Substantia nigra (tissue), 51 donors: ENCODE measurements at places on chromosomes 6 and 20.

DNA sequence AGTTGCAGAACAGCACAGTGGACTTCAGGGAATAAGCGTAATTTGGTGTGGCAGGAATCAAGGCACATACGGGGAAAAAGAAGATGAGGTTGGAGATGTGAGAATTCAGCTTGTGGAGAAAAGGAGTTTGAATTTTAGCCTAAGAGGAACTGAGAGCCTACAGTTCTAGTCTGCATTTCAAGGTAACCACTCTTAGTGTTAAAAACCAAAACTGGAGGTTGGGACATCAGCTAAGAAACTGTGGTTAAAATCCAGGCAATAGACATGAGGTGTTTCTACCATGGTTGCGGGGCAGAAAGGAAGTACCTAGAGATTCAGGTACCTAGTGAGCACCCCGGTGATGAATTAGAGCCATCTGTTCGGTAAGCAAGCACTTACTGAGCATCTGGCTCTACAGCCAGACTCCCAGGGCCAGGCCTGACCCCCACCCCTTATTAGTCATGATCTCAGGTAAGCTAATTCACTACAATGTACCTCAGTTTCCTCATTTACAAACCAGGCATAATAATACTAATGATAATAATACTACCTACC lies 44.4 kb downstream of the FAXC start:
- no peak for DNase-seq

GRCh38 chr6:167141667-167142432 lies 15.9 kb downstream of the GPR31 start:
- no peak for DNase-seq

- peak; percentile 18 for DNase-seq
These were observed 223.7 kb downstream of the GMDS start for GRCh38 chr6:2021713-2022125.

- DNase-seq: no peak
These were observed 147.7 kb downstream of the PRL start for GRCh38 chr6:22149096-22149495.

- DNase-seq: no peak
These were observed 47.4 kb downstream of the BMP5 start for GRCh38 chr6:55827818-55828522.

- no peak for DNase-seq
These were observed 155.5 kb downstream of the MRPL14 start for GRCh38 chr6:43971776-43972126.

DNA sequence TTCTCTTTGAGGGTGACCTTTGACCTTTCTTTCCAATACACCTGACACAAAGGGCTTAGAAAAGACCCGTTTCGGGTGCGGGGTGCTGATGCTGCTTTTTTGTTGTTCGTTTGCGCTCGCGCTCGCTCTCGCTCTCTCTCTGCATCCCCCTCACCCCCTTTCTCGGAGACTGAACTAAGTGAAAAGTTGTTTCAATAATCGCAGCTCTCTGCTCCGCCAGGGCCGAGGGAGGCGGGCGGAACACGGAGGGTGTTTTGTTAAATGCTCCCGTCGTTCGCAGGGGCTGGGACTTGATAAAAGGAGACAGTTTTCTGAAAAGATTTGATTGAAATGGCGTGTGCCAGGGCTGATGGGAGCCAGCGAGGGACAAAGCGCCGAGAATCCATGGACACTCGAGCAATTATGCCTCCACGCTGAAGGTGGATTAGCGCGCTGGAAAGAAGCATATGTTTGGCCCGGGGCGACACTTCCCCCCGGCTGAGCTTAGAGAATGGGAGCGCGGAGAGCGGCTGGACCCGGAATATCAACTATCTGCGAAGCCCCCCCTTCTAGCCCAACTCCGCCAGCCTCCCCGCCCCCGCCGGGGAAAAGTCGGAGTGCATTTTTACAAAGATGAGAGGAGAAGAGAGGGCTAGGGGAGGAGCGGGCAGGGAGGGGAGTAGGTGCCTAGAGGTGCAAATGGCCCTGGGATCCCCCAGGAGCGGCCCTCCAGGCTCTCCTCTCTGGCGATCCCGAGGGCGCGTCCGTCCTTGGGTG lies 25.0 kb downstream of the TFAP2A start:
- DNase-seq: no peak

GRCh38 chr6:131651782-131652181 lies 14.7 kb downstream of the ENPP3 start:
- DNase-seq: no peak

DNA sequence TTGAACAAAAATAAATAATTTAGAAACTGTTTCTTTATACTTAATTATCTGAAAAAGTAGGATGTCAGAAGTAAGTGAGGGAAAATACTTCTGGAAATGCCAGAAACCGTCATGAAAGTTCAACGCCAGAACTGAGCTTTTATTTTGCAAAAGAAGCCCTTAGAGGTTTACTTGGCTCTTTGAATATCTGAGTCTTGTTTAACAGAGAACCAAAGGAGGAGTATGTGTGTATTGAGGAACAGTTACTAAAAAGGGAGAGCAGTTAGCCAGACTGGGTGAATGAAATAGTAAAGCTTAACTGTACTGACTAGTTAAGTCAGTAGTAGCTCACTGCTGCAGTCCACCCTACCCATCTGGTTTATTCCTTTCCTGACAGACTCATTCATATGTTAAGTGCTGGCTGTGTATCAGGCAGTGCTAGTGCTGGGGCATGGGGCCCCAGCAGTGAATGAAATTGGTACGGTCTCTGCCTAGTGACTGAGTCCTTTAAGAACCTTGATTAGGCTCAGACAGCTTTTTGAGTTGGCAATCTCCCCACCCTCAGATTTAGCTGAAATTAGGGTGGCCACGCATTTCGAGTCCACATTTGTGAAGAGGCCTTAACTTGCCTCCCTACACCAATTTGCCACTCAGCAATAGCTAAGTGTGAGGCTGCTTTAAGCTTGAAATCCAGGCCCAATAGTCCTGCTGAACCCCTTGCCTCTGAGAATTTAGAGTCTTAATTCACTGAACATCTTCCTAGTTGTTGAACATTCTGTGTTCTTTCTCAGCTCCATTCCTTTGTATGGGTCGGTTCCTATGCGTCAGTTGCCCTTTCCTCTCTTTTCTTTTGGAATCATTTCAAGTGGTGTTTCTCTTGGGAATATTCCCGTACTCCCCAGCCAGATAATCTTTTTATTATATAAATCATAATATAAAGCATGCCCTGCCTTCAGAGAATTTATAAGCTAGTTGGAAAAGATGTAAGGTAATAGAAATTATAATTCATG lies 20.2 kb downstream of the MAP3K4 start:
- DNase-seq: no peak

GRCh38 chr20:50282592-50283241 lies 92.1 kb downstream of the CEBPB start:
- no peak for DNase-seq

- no peak for DNase-seq
These were observed 29.1 kb upstream of the PKIG start for GRCh38 chr20:44552950-44553908.

GRCh38 chr6:106184629-106185028 lies 98.5 kb downstream of the PRDM1 start:
- DNase-seq: no peak

GRCh38 chr20:34082232-34082887 lies 29.7 kb downstream of the EIF2S2 start:
- no peak for DNase-seq

- no peak for DNase-seq
These were observed 576.6 kb downstream of the PTPRT start for GRCh38 chr20:42613076-42613475.

GRCh38 chr20:13221673-13222318 lies 722 bp downstream of the ISM1 start:
- DNase-seq: no peak

- no peak for DNase-seq
These were observed 8.7 kb upstream of the RPP40 start for GRCh38 chr6:5012519-5012918.

DNA sequence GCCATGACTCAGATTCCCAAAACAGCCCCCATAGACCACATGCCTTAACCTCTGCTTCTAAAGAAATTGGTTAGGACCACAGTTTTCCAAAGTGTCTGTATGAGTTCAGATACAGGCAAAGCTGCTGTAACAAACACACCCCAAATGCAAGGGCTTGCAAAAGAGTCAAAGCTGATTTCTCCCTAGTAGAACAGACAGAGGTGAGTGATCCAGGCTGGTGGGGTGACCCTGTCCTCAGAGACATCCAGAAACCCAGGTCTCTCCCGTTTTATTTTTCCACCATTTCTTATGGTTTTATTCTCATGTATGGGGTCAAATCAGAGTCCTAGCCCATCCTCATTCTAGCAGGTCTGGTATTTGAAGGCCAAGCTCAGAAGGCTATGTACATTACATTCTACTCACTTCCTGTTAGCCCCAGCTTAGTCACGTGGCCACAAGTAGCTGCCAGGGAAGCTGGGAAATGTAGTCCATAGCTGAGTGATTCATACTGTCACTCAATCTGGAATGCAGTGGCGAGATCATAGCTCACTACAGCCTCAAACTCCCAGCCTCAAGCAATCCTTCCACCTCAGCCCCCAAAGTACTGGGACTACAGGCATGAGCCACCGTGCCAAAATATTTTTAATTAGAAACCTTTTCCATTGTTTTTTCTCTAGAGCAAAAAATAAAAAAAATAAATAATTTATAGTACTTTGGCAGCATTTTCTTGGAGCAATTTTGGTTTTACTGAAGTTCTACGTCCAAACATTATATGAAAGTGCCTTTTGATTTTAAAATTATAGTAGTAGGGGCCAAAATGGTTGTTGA lies 175.2 kb downstream of the ZMYND8 start:
- DNase-seq: no peak

GRCh38 chr6:161557333-161558107 lies 283.7 kb upstream of the AGPAT4 start:
- DNase-seq: no peak

GRCh38 chr6:66986940-66987339 lies 1279.9 kb upstream of the EYS start:
- DNase-seq: no peak

GRCh38 chr6:131640100-131640499 lies 3.0 kb downstream of the ENPP3 start:
- no peak for DNase-seq

GRCh38 chr6:165649166-165650137 lies 13.6 kb downstream of the PDE10A start:
- DNase-seq: no peak
